ENCODE measurements at places on chromosomes 7 and 10.

DNA sequence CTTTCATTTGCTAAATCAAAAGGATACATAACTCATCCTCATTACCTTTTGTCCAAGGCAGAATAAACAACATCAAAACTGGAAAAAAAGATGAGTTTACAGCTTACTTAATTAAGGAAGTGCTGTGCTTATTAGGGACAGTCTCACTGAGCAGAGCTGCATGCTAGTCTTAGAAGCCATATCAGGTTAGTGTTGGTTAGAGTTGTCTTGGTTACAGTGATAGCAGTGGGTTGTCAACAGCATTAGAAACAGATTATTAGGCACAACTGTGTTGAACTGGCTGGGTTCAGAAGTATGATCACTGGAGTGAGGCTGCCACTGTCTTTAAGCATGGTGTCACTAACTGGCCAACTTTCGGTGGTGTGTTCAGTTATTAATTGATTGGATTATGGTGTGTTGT lies 503.9 kb upstream of the IGFBP3 start:
- DNase-seq: no peak

DNA sequence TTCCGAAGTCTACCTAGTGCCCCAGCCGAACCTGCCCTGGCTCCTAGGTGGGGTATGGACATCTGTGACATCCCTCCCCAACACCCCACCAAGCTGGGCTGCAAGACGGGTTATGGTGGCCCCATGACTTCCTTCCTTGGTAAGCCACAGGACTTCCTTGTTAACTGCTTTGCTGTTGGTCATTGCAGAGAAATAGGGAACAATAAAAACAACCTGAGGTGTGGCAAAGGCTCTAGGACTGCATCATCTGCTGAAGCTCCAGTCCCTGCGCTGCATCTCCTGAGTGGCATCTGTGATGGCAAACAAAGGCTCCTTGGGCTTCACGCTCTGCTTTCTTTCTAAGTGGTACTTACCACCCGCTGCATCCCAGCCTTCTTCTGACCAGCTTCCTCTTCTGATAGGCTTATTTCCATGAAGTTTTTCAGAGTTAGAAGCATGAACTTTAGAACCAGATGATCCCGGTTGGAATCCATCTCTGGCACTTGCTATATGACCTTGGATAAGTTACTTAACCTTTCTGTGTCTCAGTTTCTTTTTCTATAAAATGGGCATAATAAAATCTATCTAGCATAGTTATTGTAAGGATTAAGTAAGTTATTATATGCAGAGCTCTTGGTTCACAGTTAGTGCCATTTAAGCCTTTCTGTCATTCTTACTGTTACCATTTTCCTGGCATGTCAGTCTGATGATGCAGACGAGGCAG lies 216.8 kb downstream of the RPS24 start:
- DNase-seq: no peak

DNA sequence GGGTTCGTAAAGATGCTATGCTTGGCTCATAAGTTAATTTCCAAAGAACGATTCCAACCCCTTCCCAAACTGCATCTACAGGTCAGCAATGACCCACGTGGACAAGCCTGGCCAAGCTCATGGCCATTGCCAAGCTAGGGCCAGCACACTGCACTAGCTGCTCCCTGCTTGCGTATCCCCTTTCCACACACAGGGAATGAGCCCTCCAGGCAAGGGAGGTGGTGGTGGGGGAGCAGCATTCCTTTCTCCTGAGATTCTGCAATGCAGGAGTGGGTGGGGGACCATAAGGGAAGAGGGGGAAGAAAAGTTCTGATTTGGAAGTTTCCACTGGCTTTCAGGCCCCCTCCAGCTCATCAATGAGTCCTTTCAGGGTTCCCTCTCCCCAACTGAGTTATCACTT lies 56.0 kb downstream of the SH3PXD2A start:
- DNase-seq: no peak

DNA sequence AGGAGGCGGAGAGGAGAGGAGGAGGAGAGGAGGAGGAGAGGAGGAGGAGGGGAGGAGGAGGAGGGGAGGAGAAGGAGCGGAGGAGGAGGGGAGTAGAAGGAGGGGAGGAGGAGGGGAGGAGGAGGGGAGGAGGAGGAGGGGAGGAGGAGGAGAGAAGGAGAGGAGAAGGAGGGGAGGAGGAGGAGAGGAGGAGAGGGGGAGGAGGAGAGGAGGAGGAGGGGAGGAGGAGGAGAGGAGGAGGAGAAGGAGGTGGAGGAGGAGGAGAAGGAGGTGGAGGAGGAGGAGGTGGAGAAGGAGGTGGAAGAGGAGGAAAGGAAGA lies 15.5 kb upstream of the CRCP start:
- no peak for DNase-seq

DNA sequence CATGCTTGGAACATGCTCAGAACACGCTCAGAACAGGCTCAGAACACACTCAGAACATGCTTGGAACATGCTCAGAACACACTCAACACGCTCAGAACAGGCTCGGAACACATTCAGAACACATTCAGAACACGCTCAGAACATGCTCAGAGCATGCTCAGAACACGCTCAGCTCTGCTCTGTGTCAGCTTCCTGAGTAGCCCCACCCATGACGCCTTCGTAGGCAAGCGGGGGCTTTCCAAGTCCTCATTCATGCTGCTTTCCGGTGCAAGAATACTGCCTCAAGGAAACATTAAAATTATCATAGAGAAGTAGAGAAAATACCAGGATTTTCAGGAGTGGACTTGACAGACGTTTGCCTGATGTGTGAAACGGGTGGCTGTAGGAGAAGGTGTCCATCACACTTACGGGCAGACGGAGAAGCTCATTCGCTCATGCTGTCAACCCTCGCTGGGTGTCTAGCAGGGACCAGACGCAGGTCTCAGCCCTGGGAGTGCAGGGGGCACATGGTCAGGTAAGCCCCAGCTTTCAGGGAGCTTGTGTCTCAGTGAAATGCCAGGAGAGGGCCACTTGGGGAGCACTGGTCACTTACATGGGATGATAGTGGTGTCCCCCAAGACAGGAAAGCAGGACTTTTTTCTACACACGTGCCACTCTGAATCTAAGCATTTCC lies 24.7 kb downstream of the EN2 start:
- no peak for DNase-seq

- no peak for DNase-seq
These were observed 1.4 kb upstream of the TMEM26 start for GRCh38 chr10:61454541-61454940.

- no peak for DNase-seq
These were observed 10.4 kb upstream of the PCGF5 start for GRCh38 chr10:91210014-91210413.

GRCh38 chr10:22550732-22551131 lies 163.6 kb downstream of the PIP4K2A start:
- DNase-seq: peak; percentile 16

Data from HCT116 (cell line).